Pancreas (tissue), 10 donors: ENCODE measurements at places on chromosomes 3 and 15. TPM values are rescaled to one million over a fixed set of nuclear protein-coding genes. Genes with fewer than 3 reads are reported as not detected.

GRCh38 chr3:139941580-139941979 is 6.6 kb downstream of the CLSTN2 start:
- DNase-seq: no peak

- no peak for DNase-seq
These were observed 1326.3 kb upstream of the CADM2 start for GRCh38 chr3:83632526-83632925.

C3orf22 gene
- total RNA-seq: not detected

DNA sequence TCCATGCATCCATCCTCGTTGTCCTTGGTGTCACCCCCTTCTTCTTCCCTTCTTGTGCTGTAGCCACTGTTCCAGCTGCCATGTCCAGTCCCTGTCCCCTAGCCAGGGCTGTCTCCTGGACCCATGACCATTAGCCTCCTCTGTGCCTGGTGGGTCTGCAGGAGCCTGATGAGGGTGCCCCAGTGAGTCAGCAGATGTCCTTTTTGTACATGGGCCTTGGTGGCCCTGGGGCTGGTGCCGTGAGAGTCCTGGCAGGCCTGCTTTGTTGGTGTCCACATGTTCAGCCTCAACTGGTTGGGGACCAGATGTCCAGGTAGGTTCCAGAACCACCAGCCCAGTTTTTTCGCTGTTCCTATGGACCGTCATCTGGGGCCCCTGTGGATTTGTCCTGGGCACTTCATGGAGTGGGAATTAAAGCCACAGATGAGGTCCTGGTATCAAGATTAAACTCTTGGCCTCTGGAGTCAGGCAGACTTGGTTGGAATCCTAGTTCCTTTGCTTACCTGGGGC is 66.1 kb downstream of the FBLN2 start:
- DNase-seq: no peak

MITF gene
- 5.3 TPM for total RNA-seq

DNA sequence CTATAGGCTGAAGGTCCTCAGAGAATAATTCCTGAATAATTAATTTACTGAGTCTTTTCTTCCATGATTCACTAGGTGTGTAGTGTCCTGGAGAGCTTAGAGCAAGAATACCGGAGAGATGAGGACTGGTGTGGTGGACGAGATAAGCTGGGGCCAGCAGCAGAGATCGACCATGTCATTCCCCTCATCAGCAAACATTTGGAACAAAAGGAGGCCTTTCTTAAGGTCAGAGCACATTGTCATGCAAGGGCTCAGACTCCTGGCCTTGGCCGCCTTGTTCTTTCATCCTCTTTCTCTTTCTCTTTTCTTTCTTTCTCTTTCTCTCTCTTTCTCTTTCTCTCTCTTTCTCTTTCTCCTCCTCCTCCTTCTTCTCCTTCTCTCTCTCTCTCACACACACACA is 291.4 kb upstream of the UMPS start:
- no peak for DNase-seq

THRB gene
- 7.7 TPM for total RNA-seq

DNA sequence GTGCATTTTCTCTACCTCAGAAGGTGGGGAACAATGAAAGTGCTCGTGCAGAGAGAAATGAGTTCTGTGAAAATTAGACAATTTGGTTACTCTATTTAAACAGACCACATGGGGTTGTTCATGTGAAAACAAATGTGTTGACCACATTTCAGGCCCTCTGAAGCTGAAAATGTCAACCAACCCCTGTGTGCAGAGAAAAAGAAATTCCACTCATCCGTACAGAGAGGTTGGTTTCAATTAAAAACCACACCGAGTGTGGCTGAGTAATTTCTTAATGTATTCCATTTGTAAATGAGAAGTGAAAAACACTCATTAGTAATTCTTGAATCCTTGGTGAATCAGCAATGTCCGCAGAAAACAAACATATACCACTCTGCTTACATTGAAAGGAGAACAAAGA is 46.9 kb upstream of the SLC7A14 start:
- DNase-seq: no peak

DNA sequence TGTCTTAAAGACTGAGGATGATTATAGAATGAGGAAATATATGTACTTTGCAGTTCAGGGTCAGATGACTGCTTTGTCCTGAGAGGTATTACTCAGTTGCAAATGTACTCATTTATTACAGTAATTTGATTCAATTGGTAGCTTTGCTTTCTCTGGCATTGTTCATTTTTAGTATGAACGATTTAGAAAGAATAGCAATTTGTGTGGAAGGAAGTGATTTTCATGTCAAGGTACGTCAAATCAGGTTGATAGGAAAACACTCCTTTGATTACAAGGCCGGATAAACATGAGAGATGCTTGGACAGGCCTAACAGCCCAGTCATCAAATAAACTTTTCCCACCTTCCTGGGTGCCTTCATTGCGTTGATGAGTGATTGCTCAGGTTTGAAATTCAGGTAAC is 53.8 kb downstream of the UNC13C start:
- no peak for DNase-seq

GRCh38 chr3:52428151-52429005 is 16.5 kb downstream of the SEMA3G start:
- no peak for DNase-seq

GRCh38 chr3:126423191-126424038 is 28.7 kb downstream of the CFAP100 start:
- DNase-seq: no peak

SGO1 gene
- total RNA-seq: 0.14 TPM

DNA sequence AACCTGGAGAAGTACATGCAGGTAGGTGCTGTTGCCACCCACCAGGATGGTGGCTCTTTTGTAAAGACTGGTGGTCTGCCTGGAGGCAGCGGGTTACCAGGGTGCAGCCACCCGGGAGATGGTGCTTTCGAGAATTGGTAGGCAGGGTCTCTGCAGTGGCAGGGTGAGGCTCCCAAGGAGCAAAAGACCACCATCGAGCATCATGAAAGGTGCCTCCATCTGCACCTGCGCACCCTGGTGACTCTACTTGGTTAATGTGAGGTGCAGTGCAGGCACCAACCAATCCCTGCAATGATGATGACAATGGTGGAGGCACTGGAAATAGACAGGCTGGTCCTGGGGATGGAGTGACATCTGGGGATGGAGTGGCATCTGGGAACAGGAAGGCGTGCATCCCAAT is 236.7 kb downstream of the ADAMTS17 start:
- DNase-seq: no peak

SI gene
- not detected for total RNA-seq

SOX2 gene
- not detected for total RNA-seq

ADPRH gene
- total RNA-seq: 9.5 TPM

DNA sequence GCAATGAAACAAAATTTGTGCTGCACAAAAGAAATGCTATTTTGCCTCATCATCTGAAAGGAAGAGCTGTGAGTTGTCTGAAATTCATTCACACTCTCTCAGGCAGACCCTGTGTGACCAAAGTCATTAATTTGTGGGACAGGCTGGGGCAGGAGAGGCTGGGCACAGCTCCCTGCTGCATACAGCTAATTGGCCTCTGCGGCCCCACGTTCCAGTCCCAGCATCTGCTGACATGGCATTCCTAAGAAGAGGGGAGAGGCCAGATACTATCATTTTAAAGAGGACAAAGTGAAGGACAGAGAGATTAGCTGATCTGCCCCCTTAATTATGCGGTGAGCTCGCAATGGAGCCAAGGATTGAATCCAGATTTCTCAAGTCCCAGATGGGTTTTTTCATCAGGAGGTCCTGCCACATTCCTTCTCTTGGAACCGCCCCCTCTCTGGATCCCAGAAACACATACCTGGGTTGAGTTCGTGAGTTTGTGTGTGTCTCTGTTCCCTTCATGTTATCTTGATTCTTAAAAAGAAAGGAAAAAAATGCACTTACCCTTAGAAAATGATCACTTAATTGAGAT is 25.1 kb downstream of the POLR2M start:
- DNase-seq: no peak

DNA sequence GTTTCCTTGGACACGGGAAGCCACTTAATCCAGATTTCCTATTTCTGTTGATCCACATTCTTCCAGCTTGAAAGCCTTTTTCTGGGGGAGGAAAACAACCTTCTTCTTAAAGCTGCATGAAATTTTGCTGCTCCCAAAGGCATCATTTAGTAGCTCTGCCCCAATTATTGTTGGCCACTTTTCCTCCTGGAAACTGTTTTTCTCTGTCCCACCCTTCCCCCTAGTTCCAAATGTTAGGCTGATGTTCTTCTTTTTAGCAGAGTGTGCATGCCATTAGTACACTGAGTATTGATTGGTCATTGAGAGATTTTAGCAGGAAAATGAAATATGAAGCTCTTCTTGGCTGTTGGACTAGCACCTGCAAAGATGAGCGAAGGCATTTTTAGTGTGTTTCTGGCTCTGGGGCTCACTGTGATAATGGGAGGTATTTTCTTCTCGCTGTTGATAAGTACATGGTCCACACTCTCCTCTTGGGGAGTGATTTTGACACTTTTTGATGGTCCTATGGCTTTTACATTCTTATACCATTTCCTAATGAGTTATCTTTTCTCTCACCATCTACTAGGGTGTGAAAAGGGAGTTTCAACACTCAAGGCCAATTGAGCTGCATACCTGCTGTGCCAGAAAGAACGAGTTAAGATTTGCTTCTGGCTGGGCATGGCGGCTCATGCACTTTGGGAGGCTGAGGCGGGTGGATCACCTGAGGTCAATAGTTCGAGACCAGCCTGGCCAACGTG is 200.5 kb downstream of the PTPRG start:
- DNase-seq: no peak

SST gene
- total RNA-seq: 176 TPM

GRCh38 chr3:39189959-39190269 is 2.5 kb downstream of the XIRP1 start:
- peak; percentile 88 for DNase-seq

- DNase-seq: peak; percentile 70
These were observed 81.4 kb downstream of the IQSEC1 start for GRCh38 chr3:12991861-12992281.

PLCB2 gene
- 6.0 TPM for total RNA-seq

SKOR1 gene
- total RNA-seq: 0.47 TPM

RTP3 gene
- total RNA-seq: not detected

GRCh38 chr3:57227930-57228751 is 612 bp downstream of the APPL1 start:
- peak; percentile 53 for DNase-seq

IL17RC gene
- 13.9 TPM for total RNA-seq

DNA sequence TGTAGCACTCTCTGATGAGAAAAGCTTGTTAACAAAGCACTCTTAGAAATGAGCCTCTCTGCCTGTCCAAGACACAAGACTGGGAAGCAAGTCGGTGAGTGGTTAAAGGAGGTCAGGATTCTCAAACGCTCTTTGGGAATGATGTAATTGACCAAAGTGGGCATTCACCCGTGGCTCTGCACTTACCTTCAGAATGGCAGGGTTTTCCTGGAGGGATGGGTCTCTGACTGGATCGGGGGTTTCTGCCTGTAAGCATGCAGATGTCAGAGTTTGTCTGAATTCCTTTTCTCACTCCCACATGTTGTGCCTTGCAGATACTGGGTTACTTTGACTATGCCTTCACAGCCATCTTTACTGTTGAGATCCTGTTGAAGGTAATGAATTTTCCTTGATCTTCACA is 106.3 kb downstream of the CHDH start:
- no peak for DNase-seq

DNA sequence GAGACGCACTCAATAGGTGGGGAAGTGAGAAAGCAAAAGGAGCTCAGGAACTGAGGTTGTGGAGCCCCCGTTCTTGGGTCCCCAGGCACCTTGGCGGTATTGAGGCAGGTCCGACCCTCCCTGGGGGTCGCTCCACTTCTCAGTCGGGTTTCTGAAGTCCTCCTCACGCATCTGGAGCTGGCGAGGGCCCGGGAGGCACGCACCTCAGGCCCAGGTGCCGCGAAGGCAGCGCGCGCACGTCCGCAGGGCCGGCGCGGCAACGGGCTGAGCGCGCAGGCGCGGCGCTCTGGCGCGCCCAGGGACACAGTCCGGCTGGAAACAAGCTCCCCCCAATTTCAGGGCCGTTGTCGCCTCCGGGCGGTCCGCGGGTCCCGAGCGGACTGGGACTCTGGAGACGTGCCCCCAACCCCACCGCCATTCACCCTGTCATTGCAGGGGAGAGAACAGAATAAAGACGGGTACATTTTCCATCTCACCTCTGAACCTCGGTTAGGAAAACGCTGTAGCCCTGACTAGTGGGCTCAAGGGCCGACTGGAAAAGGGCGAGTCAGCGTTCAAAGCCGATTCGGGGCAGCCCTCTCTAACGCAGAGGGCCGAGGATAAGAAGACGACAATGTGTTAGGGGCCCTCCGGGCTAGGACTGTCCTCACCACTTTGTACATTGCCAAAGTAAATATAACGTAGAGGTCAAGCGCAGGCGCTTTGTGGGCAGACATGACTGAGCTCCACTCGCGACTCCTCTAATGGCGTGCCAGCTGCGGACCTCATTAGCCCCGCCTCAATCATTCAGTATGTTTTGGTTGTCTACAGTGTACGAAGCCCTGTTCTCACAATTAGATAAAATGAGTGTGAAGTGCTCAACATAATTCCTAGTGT is at the start of gene ZNF770:
Gene ZNF770, minus strand, starts transcription at position 261 of the 876 bp plus-strand sequence. CDS start 4,853 bp downstream, outside the sequence.
- peak; percentile 73 for DNase-seq

DNA sequence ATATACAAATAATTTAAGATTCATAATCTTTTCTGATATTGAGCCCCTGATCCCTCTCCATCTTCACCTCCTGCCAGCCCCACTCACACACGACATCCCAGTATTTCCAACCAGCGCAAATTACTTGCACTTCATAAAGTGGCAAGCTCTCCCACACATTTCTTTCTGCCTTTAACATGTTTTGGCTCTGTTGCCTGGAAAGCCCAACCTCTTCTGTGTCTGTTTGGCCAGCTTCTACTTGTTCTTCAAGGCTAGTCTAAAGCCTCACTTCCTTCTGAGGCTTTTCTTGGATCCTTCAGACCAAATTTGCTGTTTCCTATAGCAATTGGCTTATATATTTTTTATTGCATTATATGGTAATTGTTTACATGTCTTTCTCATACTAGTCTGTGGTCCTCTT is 5.1 kb upstream of the TM6SF1 start:
- DNase-seq: no peak

SCAANT1 gene
- not detected for total RNA-seq

SNX22 gene
- 1.3 TPM for total RNA-seq

ISLR gene
- 4.0 TPM for total RNA-seq

GRCh38 chr15:33766389-33766788 is 201.9 kb upstream of the CHRM5 start:
- DNase-seq: no peak

DNA sequence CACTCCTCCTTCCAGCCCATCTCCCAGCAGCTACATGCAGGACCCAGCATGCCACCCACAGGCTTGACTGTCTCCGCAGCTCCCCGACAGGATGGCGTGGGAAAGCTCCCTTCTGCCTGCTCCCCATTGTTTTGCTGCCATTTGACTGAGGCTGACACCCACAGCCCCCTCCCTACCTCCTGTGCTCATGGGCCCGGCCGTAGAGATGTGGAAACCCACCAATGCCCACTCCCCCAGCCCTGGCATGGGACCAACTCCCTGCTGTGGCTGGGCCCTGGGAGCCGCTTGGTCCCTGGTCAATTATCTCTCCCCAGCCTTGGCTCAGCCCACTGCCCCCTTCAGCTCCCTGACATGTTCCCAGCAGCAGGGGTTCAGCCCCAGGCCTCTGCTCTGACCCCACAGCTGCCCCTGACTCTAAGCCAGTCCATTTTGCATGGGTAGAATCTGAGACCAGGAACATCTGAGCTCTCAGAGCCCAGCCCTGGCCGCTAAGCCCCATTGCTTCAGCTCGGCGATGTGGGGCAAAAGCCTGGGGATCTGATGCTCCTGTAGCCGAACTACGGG is 8.2 kb downstream of the C3orf22 start:
- DNase-seq: peak; percentile 8

GRCh38 chr3:72474775-72475174 is 373.5 kb downstream of the SHQ1 start:
- DNase-seq: no peak
